ENCODE measurements at places on chromosomes 11 and 22.

DNA sequence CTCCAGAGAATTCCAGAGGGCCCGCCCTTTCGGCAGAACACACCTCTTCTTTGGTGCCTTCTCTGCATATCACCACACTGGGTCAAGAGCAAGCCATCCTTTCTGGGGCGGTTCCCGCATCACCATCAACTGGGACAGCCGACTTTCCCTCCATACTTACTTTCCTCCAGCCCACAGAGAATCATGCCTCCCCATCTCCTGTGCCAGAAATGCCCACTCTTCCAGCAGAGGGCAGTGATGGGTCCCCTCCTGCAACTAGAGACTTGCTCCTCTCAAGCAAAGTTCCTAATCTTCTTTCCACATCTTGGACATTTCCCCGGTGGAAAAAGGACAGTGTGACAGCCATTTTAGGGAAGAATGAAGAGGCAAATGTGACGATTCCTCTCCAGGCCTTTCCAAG, 157.7 kb downstream of the C11orf91 start:
- DNase-seq, result peak; percentile 60

- DNase-seq, result no peak
Measured at GRCh38 chr11:95375451-95375850, 144.4 kb upstream of the SESN3 start.

DNA sequence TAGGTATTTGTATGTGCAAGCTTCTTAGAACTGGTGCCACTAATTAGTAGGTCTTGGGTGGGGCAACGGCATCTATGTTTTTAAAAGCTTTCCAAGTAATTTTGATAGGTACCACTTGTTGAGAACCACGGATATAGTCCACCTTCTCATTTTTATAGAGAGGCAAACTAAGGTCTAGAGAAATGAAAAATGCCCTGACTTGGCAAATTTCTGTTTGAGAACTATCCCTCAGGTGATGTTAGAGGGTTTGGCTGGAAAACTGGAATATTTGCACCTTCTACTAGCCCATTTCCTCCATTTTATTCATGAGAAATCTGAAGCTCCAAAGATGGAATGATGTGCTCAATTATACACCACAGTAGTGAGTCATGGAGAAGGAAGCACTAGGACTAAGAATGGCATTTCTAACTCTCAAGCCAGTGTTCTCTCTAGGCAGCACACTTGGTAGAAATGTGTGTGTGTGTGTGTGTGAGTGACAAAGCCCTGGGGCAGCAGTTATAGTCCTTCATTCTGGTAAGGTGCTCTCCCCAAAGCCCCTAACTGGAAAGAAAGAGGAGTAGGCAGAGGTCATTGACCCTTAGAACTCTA, 1.8 kb upstream of the TMEM86A start:
- no peak for DNase-seq

DNA sequence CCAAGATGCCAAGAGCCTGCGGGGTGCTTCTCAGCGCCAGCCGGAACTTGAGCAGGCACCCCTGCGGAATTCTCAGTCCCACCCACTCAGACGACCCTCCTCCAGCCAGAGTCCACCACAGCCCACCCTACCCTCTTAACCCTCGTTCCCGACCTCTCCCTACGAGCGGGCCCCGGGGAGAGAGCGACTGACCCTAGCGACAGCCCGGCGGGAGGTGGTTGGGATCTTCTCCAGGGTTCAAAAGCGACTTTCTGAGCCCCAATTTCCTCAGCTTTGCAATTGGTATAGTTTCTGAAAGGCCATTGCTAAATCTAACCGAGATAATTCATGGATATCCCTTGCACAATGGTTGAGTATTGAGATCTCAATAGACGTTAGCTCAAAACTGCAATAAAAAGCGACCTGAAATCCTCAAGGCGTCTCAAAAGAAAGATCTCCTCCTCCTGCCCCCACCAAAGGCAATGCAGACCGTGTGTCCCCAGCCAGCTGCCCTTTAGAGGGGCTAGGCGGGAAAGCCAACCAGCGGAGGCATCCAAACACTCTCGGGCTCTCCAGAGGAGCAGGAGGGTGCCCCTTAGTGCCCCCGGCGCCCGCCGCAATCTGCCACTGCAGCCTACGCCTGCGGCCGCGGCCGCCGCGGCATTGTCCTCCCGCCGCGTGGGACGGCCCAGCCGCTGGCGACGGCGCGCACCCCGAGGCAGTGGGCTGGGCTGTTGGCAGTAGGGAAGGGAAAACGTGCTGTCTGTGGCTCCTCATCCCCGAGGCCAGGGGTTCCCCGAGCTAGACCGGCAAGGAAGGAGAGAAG, 1.5 kb upstream of the SLC6A5 start:
- no peak for DNase-seq

GRCh38 chr22:37303821-37304274, 21.5 kb downstream of the CYTH4 start:
- DNase-seq, result peak; percentile 62

- peak; percentile 30 for DNase-seq
Measured at GRCh38 chr11:84437071-84437980, 1151.2 kb upstream of the CCDC90B start.

DNA sequence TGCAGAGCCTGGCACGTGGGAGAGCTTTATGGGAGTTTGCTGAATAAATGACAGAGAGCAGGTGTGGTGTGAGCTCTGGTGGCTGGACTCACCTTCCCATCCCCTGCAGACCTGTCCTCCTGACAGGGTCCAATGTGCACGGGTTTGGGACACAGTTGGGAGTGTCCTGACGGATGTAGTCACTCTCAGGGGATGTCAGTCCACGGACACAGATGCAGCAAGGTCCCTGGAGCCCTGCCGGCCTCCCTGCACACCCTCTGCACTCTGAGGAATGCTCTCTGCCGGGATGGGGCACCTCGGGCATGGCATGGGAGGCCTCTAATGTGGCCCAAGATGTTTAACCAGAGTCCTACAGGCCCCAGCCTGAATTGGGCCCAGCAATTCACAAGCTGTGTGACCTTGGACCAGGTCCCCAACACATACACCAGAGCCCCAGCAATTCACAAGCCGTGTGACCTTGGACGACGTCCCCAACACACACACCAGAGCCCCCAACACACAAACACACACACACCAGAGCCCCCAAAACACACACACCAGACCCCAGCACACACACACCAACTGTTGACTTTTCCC, 30.0 kb upstream of the RFPL3 start:
- DNase-seq, result no peak

GRCh38 chr22:36528795-36529751, at the start of gene EIF3D:
TSS of gene EIF3D (minus strand) at chr22:36529166. CDS start at chr22:36526121, 3,045 bp downstream.
- peak; percentile 96 for DNase-seq

- no peak for DNase-seq
Measured at GRCh38 chr11:112899235-112900006, 61.8 kb upstream of the NCAM1 start.

DNA sequence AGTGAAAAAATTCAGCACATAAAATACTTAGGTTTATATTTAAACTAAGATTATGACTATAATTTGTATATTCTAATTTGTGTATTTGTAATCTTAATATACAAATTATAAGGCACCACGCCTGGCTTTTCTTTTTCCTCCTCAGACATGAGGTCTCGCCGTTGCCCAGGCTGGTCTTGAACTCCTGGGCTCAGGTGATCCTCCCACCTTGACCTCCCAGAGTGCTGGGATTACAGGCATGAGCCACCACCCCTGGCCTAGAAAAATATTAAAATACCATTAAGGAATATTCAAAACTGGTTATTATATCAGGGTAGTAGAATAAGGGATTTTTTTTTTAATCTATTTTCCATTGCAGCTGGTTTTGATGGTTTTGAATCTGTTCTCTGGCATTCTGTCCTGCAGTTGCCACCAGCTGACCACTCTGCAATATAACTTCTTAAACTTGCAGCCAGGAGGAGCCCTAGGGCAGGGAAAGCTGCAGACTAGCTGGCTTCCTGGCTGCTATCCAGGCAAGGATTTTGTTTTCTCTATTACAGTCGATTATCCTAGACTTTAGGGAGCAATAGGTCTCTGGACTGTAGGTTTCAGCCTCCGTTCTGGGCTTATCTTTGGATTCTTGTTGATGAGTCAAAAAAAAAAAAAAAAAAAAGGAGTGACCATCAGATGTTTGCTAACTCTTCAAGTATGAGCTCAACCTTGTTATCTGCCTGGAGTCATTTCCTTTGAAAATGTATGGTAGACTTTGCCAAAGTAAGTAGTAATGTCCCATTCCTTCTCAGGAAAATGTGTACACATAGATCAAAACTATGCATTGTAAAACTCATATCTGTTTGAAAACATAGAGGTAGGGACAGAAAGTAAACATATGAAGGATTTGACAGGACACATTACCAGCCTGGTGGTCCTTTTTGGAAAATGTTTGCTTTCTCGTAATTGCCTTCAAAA, 13.2 kb downstream of the POLA2 start:
- DNase-seq, result no peak

DNA sequence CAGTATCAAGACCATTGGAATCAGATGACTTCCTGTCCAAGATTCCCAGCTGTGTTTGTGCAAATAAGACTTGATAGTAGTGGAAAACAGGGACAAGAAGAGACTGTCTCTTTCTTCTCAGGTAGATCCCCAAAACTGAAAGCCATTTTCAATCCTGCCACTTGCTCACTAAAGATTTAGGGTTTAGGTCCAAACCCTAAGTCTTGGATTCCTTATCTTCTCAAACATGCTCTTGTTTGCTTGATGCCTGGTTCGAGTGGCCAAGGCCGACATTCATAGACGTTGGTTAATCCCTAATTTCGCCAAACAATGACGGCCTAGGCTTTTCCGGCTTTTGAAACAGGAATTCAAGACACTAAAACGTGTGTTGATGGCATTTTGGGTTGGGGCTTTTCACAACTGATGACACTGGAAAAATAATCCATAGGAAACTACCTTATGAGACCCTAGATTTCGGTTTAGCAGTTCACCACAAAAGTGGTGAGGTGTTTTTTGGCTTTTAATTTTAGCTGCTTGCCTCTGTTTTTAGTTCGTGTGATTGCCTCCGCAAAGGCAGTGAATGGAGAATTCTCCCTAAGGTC, 1.0 kb upstream of the GTPBP1 start:
- no peak for DNase-seq

DNA sequence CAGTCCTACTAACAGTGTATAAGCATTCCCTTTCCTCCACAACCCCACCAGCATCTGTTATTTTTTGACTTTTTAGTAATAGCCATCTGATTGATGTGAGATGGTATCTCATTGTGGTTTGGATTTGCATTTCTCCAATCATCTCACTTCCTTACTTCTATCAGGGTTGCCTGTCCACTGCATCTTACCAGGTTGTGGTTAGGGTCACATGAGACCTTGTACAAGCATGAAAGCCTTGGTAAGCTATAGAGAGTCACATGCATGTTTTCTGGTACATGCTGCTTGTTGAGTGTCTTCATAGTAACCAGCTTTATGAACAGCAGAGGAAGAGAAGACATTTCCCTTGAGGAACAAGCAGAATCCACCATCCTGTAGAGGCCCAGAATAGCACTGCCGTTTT, 102.9 kb upstream of the PAX6 start:
- no peak for DNase-seq

DNA sequence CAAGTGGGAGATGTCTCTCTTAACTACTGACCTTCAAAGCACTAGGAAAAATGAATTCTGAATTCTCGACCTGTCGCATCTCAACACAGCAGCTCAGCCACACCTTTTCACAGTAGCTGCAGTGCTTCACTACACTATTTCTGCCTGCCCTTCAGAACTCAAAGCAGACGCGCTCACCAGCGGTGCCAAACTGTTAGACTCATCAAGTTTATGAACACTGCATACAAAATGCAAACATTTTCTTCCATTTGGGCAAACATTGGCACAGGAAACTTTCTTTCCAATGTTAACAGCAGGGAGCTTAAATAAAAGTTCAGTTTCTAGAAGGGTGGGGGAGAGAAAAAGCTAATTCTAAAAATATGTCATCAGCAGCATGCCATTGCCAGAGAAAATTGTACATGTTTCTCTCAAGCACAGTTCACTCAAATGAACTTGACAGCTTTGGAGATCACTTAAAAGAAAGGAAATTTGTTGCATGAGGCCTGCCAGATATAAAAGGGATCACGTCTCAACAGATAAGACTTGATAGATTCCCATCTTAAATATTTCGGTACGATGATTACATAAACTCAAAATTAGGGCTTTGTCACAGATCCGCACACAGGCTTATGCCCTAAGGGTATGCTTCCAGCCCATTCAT, 82.7 kb downstream of the CADM1 start:
- DNase-seq, result no peak

- DNase-seq, result no peak
Measured at GRCh38 chr11:10125522-10126133, 168.4 kb downstream of the SBF2 start.

- no peak for DNase-seq
Measured at GRCh38 chr11:74086242-74086884, 77.5 kb upstream of the UCP3 start.

- DNase-seq, result peak; percentile 33
Measured at GRCh38 chr11:66419825-66420224, 1.0 kb upstream of the NPAS4 start.

DNA sequence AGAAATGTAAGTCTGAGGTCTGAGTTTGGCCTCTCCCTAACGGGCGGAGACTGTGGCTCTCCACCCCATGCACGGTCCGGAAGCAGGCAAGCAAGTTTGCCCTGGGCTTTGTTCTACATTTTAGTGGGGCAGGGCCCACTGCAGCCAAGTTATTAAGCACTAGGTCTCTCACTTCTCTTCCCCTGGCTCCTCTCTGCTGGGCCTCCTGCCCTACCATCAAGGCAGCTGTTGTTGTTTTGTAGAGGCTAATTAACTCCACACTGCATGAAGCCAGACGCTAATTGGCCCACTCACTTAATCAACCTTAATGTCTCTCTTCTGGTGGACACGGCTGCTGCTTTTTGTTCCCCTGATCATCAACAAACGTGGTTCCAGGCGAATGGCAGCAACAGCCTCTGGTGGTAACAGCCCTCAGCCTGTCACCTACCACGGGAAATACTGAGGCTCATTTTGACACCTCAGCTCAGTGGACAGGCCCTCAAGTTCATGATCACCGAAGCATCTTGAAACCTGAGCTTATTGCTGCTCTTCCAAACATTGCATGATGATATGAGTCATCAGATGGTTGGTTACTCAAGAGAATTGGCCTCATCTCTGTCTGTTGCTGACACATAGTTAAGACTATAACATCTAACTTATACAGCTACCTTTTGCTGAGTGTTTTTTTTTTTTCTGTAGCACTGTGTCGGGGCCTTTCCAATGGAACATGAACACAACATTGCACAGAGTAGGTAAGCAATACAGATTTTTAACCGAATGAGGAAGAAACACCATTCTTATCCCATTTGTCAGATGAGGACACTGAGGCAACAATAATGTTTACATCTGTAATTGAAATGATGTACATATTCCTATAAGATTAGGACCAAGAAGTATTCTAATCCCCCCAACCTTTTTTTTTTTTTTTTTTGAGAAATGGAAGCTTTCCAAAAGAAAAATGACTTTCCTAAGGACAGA, 20.8 kb upstream of the LMO2 start:
- DNase-seq, result no peak

DNA sequence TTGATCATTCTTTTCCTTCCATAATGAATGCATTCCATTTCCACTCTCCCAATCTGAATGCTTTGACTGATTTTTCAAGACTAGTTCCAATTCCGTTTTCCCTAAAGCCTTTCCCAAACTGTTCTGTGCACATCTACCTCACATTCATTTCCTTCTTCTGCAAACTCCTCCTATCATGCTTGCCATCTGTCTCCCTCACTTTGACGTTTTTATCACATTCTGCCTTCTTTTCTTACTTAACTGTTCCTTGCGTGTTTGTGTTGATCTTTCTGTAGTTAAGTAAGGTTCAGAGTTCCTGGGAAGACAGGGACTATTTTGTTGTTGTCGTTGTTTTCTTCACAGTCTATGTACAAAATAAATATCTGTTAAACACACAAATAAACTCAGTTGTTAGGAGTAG, 179.0 kb downstream of the NXPE2 start:
- DNase-seq, result no peak
